ENCODE measurements at places on chromosomes 6 and 20.

DNA sequence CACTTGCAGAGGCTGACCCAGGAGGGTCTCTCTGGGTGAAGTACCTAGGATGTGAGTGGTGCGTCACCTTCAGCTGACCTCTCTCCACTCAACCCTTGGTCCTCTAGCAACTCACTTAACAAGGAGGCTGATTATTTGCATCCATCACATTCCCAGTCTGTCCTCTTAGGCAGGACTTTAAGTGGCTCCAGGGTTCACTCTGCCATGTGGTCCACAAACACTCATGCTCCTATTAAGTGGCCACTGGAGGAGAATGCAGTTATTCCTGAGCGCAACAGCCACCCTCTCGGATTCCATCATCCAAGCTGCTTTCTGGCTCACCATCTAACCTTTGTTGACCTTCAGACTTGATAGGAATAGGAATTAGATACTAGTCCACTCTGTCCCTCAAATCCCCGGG lies 61.1 kb upstream of the SCAF8 start:
- no peak for DNase-seq

DNA sequence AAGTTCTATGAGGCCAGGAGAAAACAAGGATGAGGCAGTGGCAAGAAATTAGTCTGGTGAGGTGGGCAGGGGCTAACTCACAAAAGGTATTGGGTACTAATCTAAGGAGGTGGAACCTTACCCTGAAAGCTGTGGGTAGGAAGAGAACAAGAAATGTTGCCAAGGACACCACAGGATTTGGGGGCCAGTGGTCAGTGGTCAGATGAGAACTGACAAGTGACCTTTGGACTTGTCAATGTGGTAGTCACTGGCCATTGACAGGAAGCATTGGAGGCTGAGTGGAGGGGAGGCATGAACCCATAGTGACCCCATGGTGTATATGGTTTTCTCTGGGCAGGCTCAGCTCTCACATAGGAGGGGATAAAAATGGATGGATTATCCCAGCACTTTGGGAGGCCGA lies 25.3 kb upstream of the SMIM29 start:
- peak; percentile 33 for DNase-seq

DNA sequence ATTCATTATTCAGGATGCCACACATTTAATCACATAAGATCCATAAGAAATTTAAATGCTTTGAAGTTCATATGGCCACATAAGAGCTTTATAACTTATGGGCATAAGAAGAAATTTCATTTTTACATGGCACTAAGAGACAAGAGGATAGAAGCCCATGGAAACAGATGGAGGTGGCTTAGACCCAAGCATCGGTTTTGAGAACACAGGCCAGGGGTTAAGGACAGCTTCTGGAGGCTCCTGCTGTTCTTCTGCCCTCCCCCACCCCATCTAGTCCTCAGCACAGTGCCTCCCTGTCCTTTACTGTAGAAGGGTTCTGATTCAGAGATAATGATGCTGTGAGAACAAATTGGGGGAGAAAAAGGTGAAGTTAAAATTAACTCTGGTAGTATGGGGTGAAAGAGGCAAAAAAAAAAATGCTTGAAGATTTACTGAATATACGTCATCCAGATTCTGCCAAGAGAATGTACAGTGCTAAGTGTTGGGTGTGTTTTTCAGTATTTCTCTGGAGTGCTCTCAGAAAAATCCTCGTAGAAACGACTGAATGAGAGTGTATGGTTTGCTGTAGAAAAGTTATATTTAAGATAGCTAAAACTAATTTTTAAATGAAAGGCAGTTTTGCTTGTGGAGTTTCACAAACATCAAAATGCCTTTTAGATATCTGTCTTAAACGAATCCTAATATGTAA lies 539.7 kb downstream of the QKI start:
- no peak for DNase-seq

GRCh38 chr20:51360451-51361201 lies 181.9 kb downstream of the NFATC2 start:
- no peak for DNase-seq

DNA sequence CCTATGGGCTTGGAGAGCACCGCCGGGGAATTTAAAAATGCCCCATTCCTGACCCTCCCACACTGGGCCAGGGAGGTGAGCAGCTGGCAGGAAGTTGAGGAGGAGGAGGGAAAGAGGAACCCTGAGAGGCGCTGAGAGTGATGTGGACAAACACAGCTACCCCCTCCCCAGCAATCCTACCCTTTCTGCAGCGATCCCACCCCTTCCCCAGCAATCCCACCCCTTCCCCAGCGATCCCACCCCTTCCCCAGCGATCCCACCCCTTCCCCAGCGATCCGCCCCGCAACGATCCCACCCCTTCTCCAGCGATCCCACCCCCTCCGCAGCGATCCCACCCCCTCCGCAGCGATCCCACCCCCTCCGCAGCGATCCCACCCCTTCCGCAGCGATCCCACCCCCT lies 111.6 kb downstream of the SYCP2 start:
- DNase-seq = no peak

- DNase-seq = no peak
Measured at GRCh38 chr6:105359419-105360370, 43.2 kb downstream of the PREP start.

GRCh38 chr20:37584238-37584807 lies 56.6 kb upstream of the BLCAP start:
- peak; percentile 28 for DNase-seq

- no peak for DNase-seq
Measured at GRCh38 chr6:25918083-25918683, 12.3 kb downstream of the SLC17A2 start.

- DNase-seq = no peak
Measured at GRCh38 chr20:33919653-33920052, 74.1 kb upstream of the RALY start.

- no peak for DNase-seq
Measured at GRCh38 chr6:124772733-124773319, 189.4 kb upstream of the RNF217 start.

GRCh38 chr6:35179901-35180535 lies 33.7 kb upstream of the SCUBE3 start:
- DNase-seq = no peak

GRCh38 chr6:137402143-137402680 lies 92.0 kb downstream of the OLIG3 start:
- DNase-seq = no peak

DNA sequence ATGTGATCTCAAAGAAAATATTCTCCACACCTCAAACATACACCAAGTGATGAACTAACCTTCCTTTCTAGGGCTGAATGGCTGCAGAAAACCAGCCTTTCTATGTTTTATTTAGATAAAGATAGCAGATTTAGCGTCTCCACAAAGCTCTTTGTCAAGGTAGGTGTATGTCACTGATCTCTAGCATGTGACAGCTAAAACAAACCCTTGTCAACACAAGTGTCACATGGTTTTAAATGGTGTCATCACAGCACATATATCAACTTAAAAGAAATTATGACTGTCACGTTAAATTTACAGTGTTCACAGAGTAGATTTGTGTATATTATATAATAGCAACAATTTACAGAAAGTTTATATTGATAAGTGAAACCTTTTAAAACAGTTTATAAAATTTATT lies 58.3 kb downstream of the TENT5A start:
- no peak for DNase-seq

GRCh38 chr6:95629551-95629950 lies 52.2 kb downstream of the MANEA start:
- no peak for DNase-seq

GRCh38 chr6:64213697-64214096 lies 578.1 kb downstream of the PHF3 start:
- no peak for DNase-seq

GRCh38 chr20:48236000-48236970 lies 451.0 kb upstream of the SULF2 start:
- no peak for DNase-seq

DNA sequence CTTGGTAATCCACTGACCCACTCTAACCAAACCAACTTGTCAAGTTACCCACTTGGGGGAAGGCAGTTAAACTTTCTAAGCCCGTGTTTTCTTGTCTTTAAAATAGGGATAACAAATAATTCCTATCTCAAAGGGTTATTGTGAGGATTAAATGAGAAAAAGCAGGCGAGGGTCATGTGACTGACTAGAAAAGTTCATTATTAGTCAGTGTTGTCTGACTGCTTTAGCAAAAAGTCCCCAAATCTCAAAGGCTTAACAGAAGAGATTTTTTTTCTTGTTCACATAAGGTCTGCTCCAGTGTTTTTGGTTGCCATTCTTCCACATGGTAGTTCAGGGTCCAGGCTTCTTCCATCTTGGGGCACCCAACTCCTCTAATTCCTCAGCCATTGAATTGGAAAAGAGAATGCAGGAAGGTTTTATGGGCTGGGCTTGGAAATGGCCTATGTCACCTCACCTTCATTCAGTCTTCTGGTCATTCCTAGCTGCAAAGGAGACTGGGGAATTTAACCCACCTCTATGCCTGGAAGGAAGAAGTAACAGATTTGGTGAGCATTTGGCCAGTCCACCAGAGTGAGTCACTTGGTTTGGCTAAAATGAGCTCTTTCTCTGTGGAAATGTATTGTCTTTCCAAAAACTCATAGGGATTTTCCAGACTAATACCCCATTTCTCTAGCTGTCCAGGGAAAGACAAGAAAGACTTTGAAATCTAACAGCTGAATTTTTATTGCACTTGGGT lies 77.0 kb downstream of the CAP2 start:
- DNase-seq = no peak

DNA sequence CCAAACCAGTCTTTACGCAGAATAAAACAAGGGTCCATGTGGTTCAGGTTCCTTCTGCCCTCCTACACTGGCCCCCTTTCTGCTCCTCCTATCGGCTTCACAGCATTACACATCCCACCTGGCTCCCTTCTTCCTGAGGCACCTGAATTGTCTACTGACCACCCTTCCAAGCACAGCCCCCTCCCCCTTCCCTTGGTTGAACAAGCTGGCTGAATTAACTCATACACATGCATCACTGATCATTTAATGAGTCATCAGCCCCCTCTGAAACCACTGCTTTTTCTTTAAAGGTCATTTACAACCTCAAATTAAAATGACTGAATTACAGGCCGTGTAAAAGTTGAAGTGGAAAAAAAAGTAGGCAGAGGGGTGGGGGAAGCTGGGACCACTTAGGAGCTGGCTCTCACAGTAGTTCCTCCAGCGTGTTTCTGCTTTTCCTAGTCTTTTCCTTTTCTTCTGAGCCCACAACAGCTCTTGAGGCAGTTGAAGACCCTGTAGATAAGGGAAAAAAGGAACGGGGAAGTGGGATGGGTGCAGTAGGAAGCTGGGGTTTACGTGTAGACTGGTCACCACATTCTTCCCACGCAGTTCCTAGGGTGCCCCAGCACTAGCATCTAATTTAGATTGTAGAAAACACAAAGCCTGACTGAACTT lies 67.6 kb downstream of the FYN start:
- DNase-seq = peak; percentile 80

GRCh38 chr6:11744753-11745152 lies 33.9 kb downstream of the ADTRP start:
- DNase-seq = no peak

- DNase-seq = no peak
Measured at GRCh38 chr20:62165762-62166399, 16.9 kb upstream of the MTG2 start.

DNA sequence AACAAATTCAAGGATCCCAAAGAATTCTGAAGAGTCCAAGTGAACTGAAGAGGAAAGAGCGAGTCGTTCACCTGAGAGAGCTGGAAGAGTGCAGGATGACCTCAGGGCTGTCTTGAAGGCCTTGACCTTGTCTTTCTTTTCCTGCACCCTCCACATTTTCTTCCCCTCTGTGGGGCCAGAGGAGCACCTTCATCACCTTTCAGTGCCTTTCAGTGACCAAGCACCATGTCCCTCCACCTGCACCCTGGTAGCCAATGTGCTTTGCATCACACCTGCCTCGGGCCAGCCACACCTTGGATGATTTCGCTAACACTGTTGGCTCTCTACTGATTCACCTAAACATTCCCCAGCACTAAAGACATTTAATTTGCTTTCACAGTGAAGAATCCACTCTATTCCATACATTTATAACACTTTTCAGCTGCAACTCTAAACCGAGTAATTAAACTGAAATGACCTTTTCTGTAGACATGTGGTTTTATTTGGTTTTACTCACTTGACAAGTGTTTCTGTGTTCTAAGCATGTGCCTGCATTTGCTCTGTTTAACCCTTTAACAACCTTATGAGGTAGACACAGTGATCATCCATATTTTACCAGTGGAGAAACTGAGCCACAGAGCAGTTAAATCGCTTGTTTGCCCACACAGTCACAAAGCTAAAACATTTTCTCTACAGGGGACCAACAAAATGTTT lies 121.3 kb upstream of the CST7 start:
- DNase-seq = no peak

DNA sequence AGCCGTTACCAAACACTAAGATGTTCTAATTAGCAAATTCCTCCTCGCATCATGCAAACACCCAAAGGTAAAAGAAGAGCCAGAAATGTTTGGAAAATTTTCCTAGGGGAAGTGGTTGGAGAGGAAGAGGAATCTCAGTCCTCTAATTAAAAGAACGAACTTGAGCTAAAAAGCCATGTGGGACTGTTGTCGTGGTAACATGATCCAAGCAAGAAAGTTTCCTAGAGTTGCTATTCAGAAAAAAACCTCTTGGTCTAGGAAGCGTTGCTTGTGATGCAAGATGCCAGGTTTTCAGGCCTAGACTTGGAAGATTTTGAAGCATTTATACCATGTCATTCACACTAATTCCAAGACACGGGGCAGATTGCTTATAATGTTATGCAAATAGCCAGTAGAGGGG lies 106.8 kb upstream of the DOK5 start:
- no peak for DNase-seq
